ENCODE measurements at places on chromosomes 6 and 20. TPM values are rescaled to one million over a fixed set of nuclear protein-coding genes. Genes with fewer than 3 reads are reported as not detected.

The TNFRSF21 gene
- 42.4 TPM for total RNA-seq

The OR2H2 gene
- total RNA-seq = not detected

The SNAI1 gene
- total RNA-seq = not detected

The SSTR4 gene
- not detected for total RNA-seq

The POPDC3 gene
- total RNA-seq = 1.4 TPM

The NOX3 gene
- not detected for total RNA-seq

The FERMT1 gene
- 26.6 TPM for total RNA-seq

The LINC00237 gene
- not detected for total RNA-seq

The SLC22A2 gene
- total RNA-seq = not detected

The BEND6 gene
- total RNA-seq = 0.53 TPM

The VAPB gene
- 16.3 TPM for total RNA-seq

The SIRPB2 gene
- total RNA-seq = 0.26 TPM

The DPM1 gene
- 87.8 TPM for total RNA-seq

The ULBP1 gene
- total RNA-seq = 4.1 TPM

The SLC22A16 gene
- not detected for total RNA-seq

The PTCRA gene
- total RNA-seq = not detected

The KCTD20 gene
- 31.1 TPM for total RNA-seq

The PNLDC1 gene
- total RNA-seq = 0.26 TPM

The STMND1 gene
- total RNA-seq = not detected

The PSORS1C2 gene
- not detected for total RNA-seq

The HMGCLL1 gene
- not detected for total RNA-seq

The SDCBP2 gene
- total RNA-seq = 96.4 TPM

The TNFRSF6B gene
- total RNA-seq = 7.1 TPM

The SPTLC3 gene
- 4.6 TPM for total RNA-seq

The GINS1 gene
- total RNA-seq = 1.4 TPM

The COL19A1 gene
- total RNA-seq = not detected

The PAQR8 gene
- 5.6 TPM for total RNA-seq

The HLA-DOB gene
- total RNA-seq = 0.26 TPM

The FOXS1 gene
- not detected for total RNA-seq

The DOK5 gene
- total RNA-seq = 0.13 TPM

The NR2E1 gene
- total RNA-seq = not detected

The OARD1 gene
- total RNA-seq = 19.5 TPM
